Heart left ventricle (tissue), 16 donors: ENCODE measurements at places on chromosomes 2 and 18. TPM values are rescaled to one million over a fixed set of nuclear protein-coding genes. Genes with fewer than 3 reads are reported as not detected.

Gene GCG
- not detected for total RNA-seq

DNA sequence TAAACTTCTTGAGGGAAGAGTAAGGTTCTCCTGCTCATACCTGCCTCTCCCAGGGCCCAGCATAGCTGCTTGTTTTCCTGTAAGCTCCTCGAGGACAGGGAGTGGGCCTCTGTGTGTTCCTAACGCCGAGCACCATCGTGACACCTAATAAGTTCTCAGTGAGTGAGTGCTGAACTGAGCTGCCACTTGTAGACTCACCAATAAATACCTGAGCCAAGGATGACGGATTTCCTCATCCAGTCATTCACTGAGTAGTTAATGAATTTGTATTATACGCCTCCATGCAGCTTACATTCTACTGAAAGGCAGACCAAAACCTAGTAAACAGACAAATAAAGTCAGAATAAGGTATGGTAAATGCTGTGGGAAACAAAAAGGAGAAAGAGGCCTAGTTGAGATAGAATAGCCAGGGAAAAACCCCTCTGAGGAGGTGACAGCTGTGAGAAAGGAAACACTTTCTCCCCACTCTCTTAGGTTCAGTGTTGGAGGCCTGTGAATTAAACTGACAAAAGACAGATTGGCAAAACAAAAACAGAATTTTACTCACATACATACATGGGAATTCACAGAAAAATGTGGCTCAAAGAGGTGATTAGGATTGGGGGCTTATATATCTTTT is 138.6 kb downstream of the B3GNT2 start:
- DNase-seq = no peak
- H3K27ac ChIP-seq = no peak overlapping the region
- H3K36me3 ChIP-seq = no peaks in the 10 kb centered on the region
- no peaks in the 10 kb centered on the region for H3K27me3 ChIP-seq

DNA sequence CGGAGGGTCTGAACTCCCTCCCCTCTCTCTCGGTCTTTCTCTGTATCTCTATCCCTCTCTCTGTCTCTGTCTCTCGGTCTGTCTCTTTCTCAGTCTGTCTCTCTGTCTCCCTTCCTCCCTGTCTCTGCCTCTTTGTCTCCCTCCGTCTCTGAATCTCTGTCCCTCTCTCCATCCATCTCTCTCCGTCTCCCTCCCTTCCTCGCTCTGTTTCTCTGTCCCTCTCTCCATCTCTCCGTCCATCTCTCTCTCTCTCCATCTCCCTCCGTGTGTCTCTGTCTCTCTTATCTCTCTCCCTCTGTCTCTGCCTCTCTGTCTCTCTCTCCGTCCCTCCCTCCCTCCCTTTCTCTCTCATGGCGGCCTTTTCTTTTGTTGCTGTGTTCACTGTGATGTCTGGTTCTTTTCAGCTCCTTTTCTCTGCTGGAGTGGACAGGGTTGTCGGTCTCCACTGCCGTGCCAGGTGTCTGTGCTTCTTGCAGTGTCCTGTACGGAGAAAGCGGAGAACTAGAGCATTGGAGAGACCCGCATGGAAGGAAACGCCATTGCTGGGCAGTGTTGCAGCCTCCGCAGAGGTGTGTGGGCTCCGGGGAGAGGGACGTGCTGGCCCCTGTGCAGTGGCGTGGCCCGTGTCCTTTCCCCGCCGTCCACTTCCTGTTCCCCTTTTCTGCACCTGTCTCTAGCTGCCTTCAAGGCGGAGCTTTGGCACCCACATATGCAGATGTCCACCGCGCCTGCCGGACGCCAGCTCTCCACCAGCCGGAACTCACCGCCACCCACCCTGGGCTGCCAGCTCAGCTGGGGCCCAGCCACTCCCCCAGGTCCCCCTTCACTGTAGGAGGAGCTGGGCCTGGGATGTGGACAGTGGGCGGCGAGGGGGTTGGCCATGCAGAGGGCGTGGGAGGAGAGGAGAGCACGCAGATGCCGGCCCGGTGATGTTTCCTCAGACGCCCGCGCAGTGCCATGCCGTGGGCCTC is 113.1 kb downstream of the NFATC1 start:
- H3K4me1 ChIP-seq = peaks cover 33% of the 10 kb centered on the region
- H3K27me3 ChIP-seq = no peaks in the 10 kb centered on the region
- H3K27ac ChIP-seq = peak overlapping the region; percentile 86
- DNase-seq = peak; percentile 61

DNA sequence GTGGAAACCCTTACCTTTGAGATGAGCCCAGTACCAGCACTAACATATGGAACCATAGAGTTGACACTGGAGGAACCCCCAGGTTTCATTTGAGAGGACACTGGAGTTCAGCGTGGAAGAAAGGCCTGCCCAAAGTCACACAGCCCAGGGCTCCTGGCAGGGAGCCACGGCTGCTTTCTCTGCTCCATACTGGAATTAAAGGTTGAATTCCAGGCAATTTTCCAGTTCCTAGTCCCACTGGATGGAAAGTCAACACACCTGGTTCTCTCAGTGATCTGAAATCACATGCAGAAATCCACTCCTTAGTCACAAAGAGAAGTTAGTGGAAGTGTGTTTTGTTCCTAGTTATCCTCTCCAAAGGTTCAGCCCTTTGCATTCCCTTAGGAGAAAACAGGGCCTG is 336.1 kb upstream of the SKOR2 start:
- no peaks in the 10 kb centered on the region for H3K4me1 ChIP-seq
- no peaks in the 10 kb centered on the region for H3K36me3 ChIP-seq
- H3K27me3 ChIP-seq = no peaks in the 10 kb centered on the region
- no peak overlapping the region for H3K27ac ChIP-seq

DNA sequence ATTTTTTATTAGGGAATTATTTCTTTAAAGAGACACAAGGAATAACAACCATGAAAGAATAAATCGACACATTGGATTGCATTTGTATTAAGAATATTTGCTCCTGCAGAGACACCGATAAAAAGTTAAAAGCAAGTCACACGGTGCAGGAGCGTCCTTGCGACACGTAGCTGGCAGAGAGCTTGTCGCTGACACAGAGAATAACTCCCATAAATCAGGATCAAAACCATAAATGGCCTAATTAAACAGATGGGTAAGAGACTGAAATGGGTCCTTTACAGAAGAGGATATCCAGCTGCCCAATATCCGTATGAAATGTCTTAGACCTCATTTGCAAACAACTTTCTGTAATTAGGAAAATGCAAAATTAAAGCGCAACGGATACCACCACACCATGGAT is 126.1 kb upstream of the SNTG2 start:
- H3K27me3 ChIP-seq = no peaks in the 10 kb centered on the region
- no peaks in the 10 kb centered on the region for H3K36me3 ChIP-seq
- H3K4me1 ChIP-seq = no peaks in the 10 kb centered on the region
- H3K27ac ChIP-seq = no peak overlapping the region
- H3K4me3 ChIP-seq = no peak overlapping the region

DNA sequence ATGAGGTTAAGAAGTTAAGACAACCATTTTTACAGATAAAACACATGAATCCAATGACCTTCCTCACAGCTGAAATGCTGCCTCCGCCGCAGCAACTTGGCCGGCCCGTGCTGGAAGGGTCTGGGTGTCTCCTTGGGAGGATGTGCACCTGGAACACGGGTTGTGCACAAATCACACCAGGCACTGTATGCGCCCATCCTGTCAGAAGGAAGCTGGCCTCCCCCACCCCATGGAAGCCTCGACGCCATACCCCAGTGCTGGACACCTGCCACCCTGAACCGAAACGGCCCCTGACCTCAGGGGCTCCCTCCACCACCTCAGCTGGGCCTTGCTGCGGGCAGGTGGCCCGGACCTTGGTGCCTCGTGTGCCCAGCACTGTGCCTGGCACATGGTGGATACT is 111.8 kb downstream of the PXDN start:
- no peak overlapping the region for H3K27ac ChIP-seq
- no peaks in the 10 kb centered on the region for H3K27me3 ChIP-seq
- H3K36me3 ChIP-seq = peaks cover 57% of the 10 kb centered on the region
- H3K4me3 ChIP-seq = no peak overlapping the region
- no peaks in the 10 kb centered on the region for H3K4me1 ChIP-seq

GRCh38 chr18:11176481-11176881 is 27.1 kb upstream of the PIEZO2 start:
- H3K27ac ChIP-seq = no peak overlapping the region
- peaks cover 10% of the 10 kb centered on the region for H3K4me1 ChIP-seq
- H3K4me3 ChIP-seq = no peak overlapping the region
- no peak for DNase-seq

- no peaks in the 10 kb centered on the region for H3K4me1 ChIP-seq
- H3K36me3 ChIP-seq = no peaks in the 10 kb centered on the region
- DNase-seq = no peak
Measured at GRCh38 chr2:219041252-219041651, at the start of gene CFAP65. CFAP65 (minus strand) TSS chr2:219041516; CDS start chr2:219039048, 2,468 bp downstream.

DNA sequence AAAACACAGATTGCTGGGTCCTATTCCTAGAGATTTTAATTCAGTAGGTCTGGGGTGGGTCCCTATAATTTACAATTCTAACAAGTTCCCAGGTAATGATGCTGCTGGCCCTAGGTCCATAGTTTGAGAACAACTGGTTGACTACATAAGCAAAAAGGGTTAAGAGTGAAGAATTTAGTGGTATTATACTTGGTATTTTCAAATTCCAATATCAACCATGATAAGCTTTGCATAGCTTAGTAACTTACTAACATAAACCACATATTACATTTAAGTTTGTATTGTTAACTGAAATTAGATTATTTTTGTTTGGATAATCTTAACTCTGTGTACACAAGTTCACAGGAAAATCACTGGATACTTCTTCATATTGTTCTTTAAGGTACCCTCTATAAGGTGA is 862.9 kb upstream of the ACVR2A start:
- H3K4me3 ChIP-seq = no peak overlapping the region
- H3K36me3 ChIP-seq = no peaks in the 10 kb centered on the region
- DNase-seq = no peak
- no peaks in the 10 kb centered on the region for H3K4me1 ChIP-seq
- H3K27ac ChIP-seq = no peak overlapping the region

DNA sequence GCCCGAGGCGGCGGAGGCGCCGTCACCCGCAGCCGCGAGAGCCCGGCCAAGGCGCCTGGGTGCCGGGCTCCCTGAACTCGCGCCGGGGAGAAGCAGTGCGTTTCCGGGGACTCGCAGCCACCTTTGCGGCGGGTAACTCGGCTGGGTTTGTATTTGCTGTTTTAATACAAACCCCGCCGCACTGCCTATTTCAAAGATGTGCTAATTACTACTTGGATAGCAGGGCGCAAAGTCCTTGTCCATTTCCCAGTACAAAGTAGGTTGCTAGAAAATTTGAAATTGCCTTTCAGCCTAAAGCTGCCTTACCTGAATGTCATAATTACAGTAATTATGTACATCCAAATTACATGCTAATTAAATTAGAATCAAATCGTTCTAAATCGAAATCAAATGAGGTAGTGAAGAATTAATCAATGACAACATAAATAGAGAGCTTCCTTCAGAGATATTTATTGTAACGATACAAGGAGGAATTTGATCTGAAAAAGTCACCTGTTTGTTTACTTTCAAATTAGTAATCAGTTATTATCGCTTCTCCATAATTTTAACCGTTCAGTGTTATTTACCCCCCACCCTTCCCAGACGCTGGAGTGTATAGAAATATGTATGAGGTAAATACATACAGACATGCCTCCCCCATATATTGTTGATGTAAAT is 8.1 kb downstream of the SP9 start:
- H3K4me1 ChIP-seq = peaks cover 7% of the 10 kb centered on the region
- H3K36me3 ChIP-seq = peaks cover 3% of the 10 kb centered on the region
- H3K27ac ChIP-seq = no peak overlapping the region
- no peak overlapping the region for H3K4me3 ChIP-seq
- peaks cover 72% of the 10 kb centered on the region for H3K27me3 ChIP-seq
- DNase-seq = no peak

DNA sequence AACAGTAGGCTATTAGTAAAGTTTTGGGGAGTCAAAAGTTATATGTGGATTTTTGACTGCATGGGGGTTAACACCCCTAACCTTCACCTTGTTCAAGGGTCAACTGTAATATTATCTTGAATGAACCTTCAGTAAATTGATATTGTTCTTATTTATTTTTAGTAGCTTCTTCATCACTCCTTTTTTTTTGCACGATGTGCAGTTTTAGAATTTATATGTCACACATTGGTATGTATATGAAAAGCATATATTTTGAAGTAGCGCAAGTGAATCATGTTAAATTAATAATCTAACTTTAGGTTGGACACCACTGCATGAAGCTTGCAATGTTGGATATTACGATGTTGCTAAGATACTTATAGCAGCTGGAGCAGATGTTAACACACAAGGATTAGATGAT is 79.9 kb downstream of the ANKRD12 start:
- H3K4me1 ChIP-seq = peaks cover 7% of the 10 kb centered on the region
- H3K4me3 ChIP-seq = no peak overlapping the region
- peaks cover 13% of the 10 kb centered on the region for H3K36me3 ChIP-seq
- no peaks in the 10 kb centered on the region for H3K27me3 ChIP-seq
- no peak for DNase-seq

DNA sequence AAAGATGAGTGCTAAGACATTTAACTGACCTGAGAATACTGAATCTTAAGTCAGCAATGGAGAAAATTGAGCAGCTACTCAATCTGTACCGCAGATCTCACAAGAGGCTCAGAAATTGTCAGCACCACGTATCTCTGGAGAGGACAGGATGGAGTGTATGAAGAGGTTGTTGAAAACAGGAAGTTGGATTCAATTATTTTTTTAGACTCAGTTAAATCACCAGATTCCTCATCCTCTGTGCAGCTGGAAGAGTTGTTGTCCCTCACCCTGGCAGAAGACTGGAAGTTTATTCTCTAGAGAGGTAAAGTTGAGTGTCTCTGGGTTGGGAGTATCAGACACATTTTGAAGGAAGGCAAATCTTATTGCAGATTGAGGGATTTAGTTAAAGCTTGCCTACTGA is 114.9 kb upstream of the NT5C1B start:
- no peak for DNase-seq
- no peak overlapping the region for H3K4me3 ChIP-seq
- H3K27ac ChIP-seq = no peak overlapping the region
- H3K36me3 ChIP-seq = no peaks in the 10 kb centered on the region
- H3K27me3 ChIP-seq = no peaks in the 10 kb centered on the region

DNA sequence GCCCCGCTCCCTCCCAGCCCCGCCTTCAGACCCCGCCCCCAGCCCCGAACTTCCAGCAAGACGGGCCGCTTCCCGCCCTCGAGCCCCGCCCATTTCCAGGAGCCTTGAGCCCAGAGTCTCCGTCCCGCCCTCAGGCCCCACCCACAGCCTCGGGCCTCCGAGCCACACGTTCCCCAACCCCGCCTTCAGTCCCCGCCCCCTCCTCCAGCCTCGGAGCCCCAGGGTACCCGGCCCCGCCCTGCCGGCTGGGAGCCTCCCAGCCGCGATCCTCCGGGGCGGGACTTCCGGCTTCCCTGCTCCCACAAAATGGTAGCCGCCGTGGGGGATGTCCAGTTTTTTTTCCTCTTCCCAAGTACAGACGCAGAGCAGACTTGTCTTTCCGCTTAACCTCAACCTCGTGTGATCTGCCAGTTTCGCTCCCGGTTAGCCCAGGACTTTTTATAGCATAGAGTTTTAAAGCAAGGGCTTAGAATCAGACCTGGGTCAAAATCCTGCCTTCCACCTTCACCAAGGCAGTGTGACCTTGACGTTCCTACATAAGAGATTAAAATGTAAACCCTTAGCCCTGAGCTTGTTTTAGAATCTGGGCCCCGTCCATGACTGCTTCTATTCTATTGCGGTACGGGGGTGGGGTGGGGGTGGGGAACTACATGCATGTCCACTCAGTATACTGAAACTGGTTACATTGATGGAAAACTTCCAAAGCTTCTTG is 435 bp upstream of the GPR155 start:
- H3K4me1 ChIP-seq = no peaks in the 10 kb centered on the region
- H3K27me3 ChIP-seq = no peaks in the 10 kb centered on the region
- H3K27ac ChIP-seq = peak overlapping the region; percentile 83
- DNase-seq = peak; percentile 100
